ENCODE measurements at places on chromosomes 6 and 20.

GRCh38 chr6:89022798-89023197 lies 57.8 kb upstream of the PNRC1 start:
- DNase-seq: peak; percentile 26

- no peak for DNase-seq
Observed at GRCh38 chr6:31689249-31690110, 8.6 kb upstream of the LY6G5C start.

- peak; percentile 72 for DNase-seq
Observed at GRCh38 chr20:32902456-32903420, 44.0 kb downstream of the EFCAB8 start.

GRCh38 chr20:42979720-42980119 lies 210.0 kb downstream of the PTPRT start:
- no peak for DNase-seq

- DNase-seq: no peak
Observed at GRCh38 chr6:92962846-92963245, 456.5 kb downstream of the EPHA7 start.

GRCh38 chr6:168577496-168577895 lies 136.5 kb downstream of the SMOC2 start:
- DNase-seq: no peak

- no peak for DNase-seq
Observed at GRCh38 chr20:62192635-62193034, 9.8 kb downstream of the MTG2 start.

GRCh38 chr6:36050305-36050704 lies 22.7 kb downstream of the MAPK14 start:
- DNase-seq: no peak

GRCh38 chr6:29757282-29757681 lies 34.0 kb downstream of the HLA-F start:
- DNase-seq: no peak

DNA sequence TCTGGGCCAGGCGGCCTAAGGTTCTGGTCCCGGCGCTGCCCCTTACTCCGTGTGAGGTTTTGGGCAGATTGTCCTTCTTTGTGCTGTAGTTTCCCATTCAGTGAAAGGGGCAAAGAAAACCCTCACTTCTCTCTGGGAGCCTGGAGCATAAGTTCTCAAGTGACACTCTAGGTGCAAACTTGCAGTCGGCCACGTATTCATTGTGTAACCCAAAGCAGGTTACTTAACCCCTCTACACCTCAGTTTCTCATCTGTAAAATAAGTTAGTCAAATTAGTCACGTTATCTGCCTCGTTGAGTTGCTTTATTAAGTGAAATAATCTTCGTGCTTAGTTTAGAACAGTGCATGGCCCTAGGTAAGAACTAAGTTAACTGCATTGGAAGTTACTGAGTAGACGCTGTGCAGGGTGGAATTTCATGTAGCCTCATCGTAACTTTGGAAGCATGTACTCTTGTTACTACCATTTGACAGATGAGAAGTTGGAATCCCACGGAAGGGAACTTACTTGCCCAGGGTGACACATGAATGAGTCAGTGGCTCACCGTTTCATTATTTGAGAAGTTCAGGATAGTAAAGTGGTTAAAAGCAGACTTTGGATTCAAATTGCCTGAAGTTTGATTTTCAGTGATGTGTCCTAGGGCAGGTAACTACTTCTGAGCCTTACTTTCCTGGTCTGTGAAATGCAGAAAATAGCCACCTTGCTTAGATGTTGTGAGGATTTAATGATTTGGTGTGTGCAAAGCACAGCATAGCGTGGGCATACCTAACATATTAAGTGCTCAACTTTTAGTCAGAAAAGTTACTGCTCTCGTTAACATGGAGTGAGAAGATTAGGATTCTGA lies 556 bp upstream of the MROH8 start:
- DNase-seq: peak; percentile 60

DNA sequence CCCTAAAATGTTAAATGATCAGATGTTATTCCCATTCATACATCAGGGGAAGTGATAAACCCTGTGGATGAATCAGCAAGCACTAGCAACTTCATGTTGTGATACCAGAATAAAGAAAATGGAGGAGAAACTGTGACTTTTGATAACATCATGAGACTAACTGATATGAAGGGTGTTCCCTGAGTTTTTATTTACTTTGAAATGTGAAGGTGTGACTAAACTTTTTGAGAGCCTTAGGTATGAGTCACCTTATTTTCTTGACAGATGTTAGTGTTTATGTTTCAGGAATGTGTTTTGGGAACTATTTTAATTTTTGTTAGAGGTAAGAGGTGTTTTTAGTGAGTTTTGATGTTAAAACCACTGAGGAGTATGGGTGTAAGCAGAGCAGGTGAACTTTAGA lies 4.4 kb downstream of the PARD6B start:
- no peak for DNase-seq

- DNase-seq: no peak
Observed at GRCh38 chr6:156725712-156726111, 51.5 kb upstream of the ARID1B start.

DNA sequence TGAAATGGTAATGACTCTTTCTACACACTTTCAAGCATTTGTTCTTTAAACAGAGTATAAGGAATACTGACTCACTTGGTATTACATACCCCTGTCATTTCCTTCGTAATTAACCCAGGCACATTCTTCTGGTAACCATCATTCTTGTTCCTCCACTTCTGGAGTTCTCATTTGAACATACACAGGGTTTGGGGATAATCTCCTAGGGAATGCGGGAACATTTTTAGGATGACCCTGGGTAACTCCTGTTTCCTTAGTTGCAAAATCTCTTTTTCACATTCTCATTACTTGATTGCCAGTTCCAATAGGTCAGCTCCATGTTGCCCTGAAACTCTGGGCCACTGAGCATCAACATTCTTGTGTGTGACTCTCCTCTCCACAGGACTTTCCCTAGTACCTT lies 51.5 kb upstream of the E2F3 start:
- no peak for DNase-seq

- DNase-seq: no peak
Observed at GRCh38 chr20:38209054-38209675, 44.1 kb upstream of the TGM2 start.

DNA sequence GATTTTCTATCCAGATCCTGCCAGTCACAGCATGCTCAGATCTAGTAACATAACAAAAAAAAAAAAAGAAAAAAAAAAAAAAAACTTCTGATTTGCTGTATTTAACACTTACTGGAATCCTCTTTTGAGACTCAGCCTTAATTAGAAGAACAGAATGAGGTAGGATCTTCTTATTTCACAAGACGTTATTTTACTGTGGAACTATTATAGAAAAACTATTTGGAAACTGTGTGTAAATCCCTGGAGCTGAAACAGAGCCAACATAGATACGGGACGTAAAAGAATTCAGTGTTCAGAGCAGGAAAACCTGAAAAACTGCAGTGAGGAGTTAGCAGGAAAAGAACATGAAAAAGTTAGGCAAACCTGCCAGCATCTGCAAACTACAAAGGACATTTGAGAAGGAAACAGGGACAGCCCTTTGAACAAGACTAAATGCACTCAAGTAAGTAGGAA lies 3.4 kb upstream of the ZNF217 start:
- no peak for DNase-seq

- no peak for DNase-seq
Observed at GRCh38 chr6:112620812-112621569, 273.9 kb downstream of the RFPL4B start.

DNA sequence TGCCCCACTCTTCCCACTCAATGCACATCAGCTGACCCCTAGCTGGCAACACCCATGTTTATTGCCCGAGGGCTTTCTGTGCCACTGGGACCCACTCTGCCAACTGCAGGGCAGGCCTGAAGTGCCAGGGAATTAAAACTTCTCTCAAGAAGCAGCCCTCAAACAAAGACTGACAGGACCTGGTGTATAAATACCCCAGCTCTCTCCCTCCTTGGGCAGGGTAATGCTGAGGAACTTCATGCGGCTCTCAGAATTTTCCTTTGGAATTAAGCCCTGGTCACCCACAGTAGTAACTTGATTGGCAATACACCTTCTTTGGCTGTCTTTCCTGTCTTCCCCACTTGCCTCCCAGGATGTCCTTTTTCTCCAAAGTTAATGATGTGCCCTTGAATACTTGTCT lies 5.3 kb upstream of the GDAP1L1 start:
- no peak for DNase-seq

- no peak for DNase-seq
Observed at GRCh38 chr20:45727044-45727443, 4.9 kb downstream of the SPINT4 start.

GRCh38 chr6:50708664-50709365 lies 4.5 kb upstream of the TFAP2D start:
- DNase-seq: no peak

DNA sequence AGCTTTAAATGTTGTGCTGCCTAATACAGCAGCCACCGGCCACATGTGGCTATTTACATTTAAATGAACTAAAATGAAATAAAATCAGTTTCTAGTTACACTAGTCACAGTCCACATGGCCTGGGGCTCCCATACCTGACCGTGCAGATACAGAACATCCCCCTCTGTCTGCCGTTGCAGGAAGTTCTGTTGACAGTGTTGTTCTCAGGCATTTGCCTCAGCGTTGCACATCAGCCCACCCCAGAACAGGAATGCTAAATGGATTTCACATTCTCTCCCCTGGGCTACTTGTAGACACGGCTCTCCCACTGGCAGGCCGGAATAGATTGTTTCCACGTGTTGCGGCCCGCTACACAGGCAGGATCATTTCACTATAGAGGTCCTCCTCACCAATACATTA lies 26.3 kb downstream of the JAG1 start:
- DNase-seq: no peak

- DNase-seq: no peak
Observed at GRCh38 chr6:119294984-119295383, 54.6 kb downstream of the MAN1A1 start.

DNA sequence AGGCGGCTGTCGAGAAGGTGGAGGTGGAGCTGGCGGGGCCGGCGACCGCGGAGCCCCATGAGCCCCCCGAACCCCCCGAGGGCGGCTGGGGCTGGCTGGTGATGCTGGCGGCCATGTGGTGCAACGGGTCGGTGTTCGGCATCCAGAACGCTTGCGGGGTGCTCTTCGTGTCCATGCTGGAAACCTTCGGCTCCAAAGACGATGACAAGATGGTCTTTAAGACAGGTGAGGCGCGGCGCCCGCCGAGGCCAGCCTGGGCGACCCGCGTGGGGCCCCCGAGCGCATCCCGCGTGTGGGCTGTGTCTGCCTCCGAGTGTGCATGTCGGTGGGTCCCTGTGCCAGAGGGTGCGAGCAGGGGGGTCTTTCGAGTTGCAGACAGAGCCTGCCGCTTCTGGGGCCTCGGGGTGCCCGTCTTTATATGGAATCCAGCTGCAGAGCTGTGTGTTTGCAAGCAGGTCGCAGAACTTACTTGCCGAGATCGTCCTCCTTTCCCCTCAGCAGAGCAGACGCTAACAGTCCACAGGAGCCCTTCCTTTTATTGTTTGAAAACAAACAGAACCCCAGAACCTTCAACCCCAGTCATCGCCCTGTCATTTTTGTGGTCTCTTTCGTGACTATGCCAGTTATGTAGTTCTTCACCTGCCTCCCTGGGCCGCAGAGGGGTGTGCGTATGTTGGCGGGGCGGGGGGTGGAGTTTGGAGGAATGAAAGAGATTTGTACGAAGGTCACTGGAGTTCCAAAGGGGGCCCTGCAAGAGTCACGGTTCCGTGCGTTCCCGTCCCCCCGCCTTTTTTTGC lies 766 bp downstream of the SLC16A10 start:
- DNase-seq: peak; percentile 28

- DNase-seq: no peak
Observed at GRCh38 chr6:18763086-18763485, 375.9 kb downstream of the RNF144B start.

DNA sequence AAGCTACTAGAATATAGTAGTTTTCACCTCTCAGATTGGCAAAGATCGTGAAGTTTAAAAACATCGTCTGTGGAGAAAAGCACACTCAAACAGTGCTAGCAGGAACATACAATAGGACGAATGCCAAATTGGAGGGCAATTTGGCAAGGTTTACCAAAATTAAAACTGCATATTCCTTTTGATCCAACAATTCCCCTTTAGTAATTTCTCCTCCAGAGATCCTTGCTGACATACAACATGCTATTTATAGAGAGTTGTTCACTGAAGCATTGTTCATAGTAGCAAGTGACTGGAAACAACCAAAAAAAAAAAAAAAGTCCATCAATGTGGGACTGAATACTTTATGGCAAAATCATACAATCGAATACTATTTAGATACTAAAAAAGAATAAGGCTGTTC lies 202.2 kb downstream of the ATXN1 start:
- no peak for DNase-seq

DNA sequence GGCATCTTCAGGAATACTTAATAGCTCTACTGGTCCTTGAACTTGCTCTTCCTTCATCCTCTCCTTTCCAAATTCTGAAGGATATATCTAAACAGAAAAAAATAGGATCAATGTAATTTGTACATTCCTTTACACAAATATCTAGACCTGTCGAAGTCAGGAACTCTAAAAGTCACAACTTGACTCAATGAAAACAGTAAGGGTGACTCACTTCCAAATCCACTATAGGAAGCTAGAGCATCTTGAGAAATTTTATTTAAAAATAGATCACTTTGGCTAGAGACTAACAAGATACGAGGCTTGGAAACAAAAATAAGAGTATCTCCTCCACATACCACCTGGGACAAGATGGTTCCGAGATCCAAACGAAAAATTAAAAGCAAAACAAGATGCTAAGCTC lies 12.2 kb downstream of the ESF1 start:
- DNase-seq: no peak

DNA sequence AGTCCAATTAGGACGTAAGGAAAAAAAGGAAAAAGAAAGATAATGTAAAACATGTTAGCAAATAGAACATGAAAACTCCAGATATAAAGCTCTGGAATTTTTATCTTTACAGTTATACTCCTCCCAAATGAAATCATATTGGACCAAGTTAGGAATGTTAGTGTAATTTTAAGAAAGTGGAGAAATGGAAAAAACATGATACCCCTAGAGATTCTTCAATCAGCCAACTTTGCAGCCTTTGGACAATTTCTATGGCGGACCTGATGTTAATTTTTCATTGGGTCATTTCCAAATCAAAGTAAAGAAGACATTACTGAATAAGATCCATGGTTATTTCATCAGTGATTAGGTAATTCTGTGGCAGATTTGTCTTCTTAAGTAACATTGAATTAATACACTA lies 748.7 kb downstream of the RFPL4B start:
- DNase-seq: no peak

- DNase-seq: no peak
Observed at GRCh38 chr6:81689580-81689979, 62.9 kb downstream of the TENT5A start.

- no peak for DNase-seq
Observed at GRCh38 chr6:47974106-47974505, 136.9 kb downstream of the PTCHD4 start.

DNA sequence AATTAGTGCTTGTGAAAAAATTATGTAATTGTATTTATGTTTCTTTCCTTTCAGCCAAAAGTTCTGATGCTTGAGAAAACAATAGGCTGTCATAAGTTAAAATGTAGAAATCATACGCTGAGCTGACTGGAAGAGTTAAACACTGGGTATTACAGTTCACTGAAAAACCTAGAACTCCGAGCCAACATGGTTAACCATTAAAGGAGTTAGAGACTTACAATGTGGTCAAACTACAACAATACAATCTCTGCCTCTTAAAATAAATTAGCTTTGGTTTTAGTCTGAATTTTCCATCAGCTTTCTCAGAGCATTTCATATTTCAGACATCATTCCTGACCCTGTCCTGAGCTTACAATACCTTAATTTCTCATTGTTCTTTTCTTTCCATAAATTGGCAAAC lies 91.0 kb downstream of the COL12A1 start:
- DNase-seq: no peak
